ENCODE measurements at places on chromosomes 5 and 9.

DNA sequence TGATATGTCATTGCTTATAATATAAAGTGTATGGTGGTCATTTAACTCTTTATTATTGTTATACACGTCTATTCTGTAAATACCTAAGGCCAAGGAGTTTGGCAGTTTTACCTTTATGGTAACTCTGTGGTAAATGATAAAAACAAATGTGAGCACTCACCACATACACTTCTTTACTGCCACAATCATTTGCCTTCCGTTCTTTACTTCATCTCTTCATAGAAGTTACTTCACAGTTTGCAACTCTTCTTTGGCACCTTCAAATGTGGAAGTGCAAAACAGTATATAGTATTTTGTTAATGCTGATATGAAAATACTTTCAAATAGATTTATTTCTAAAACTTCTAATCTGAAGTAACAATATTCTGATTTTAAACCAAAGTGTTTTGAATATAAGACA, 4.4 kb upstream of the MEF2C start:
- no peak for DNase-seq

GRCh38 chr9:102796244-102796643, 198.9 kb upstream of the CYLC2 start:
- no peak for DNase-seq

GRCh38 chr9:123085916-123086315, 52.4 kb downstream of the GPR21 start:
- no peak for DNase-seq

GRCh38 chr5:54991416-54991815, 6.0 kb upstream of the ESM1 start:
- DNase-seq: no peak

- no peak for DNase-seq
These were observed 15.5 kb upstream of the LRRTM2 start for GRCh38 chr5:138890644-138891043.

DNA sequence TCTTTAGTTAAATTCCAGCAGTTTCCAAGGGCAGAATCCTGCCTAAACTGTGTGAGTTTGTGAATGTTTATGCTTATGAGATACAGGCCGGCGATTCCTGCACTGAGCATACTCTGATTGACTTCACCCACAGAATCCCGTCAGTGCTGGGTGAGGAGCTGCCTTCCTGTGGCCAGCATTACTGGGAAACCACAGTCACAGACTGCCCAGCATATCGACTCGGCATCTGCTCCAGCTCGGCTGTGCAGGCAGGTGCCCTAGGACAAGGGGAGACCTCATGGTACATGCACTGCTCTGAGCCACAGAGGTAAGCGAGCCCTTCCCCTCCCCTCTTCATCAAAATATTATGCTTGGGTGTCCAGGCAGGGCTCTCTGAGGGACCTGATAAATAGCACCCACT, 103.7 kb downstream of the CMYA5 start:
- DNase-seq: no peak

DNA sequence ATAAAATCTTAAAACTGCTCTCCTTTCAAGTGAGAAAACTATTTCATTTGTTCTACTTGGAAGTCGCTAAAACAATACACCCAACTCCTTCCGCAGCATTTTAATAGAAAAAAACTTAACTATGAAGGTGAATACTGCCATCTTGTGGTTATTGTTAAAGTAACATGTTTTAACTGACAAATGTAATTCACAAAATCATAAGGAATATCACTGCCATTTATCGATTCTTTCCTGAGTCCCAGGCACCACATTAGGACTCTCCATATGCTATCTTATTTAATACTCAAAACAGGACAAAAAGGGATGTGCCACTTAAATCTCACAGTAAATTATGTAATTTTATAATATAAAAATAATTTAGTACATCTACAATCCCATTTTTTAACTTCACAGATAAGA, 130.5 kb upstream of the ITGA1 start:
- DNase-seq: no peak

DNA sequence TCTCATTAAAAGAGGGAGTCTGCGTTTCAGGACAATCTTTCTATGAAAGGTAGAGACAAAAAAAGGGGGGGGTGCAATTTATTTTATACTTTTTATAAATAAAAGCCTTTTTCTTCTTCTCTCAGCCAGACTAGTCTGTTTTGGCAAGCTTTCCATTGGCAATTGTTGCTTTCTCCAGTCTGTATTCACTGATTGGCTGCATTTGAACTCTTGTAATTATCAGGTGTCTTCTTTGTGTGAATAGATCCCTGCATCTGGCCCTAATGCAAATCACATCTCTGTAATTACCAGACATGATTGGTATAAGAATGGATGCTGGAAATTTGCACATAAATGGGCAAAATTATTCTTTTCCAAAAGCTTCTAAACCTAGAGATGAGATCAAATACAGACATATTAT, 7.6 kb upstream of the EQTN start:
- no peak for DNase-seq

- no peak for DNase-seq
These were observed 122.0 kb downstream of the DAB2IP start for GRCh38 chr9:121773286-121773953.

DNA sequence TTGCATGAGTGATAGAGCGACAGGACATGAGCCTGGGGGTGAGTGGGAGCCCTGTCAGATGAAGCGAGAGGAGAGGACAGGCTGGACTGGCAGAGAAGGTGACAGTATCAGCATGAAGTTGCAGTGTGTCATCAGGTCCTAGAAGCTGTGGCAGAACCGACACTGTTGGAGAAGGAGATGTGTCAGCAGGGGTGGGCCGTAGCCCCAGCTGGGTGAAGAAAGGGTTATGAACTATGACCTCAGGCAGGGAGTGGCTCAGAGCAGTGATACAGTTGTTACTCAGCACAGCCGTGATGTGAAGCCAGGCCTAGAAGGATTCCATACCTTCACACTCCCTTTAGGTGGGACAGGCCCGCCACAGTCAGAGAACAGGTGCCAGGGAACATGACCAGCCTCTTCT, 7.6 kb downstream of the PCYOX1L start:
- DNase-seq: no peak

DNA sequence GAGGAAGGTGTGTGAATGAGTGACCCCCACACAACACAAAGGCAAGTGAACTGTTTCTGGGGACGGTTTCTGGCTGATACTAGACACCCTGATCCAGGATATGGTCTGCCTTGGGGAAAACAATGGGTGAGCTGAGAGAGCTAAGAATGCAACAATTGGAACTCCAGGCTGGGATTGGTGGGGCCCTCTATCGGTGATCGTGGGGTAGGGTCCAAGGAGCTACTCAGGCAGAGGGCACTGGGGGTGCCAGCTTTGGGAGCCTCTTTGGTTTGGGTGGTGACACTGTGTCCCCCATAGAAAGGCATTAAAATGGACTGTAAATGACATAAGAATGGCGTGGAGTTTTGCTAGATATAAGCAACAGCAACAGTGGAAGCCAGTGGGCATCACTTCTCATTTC, 439.1 kb downstream of the DMAC1 start:
- DNase-seq: no peak

DNA sequence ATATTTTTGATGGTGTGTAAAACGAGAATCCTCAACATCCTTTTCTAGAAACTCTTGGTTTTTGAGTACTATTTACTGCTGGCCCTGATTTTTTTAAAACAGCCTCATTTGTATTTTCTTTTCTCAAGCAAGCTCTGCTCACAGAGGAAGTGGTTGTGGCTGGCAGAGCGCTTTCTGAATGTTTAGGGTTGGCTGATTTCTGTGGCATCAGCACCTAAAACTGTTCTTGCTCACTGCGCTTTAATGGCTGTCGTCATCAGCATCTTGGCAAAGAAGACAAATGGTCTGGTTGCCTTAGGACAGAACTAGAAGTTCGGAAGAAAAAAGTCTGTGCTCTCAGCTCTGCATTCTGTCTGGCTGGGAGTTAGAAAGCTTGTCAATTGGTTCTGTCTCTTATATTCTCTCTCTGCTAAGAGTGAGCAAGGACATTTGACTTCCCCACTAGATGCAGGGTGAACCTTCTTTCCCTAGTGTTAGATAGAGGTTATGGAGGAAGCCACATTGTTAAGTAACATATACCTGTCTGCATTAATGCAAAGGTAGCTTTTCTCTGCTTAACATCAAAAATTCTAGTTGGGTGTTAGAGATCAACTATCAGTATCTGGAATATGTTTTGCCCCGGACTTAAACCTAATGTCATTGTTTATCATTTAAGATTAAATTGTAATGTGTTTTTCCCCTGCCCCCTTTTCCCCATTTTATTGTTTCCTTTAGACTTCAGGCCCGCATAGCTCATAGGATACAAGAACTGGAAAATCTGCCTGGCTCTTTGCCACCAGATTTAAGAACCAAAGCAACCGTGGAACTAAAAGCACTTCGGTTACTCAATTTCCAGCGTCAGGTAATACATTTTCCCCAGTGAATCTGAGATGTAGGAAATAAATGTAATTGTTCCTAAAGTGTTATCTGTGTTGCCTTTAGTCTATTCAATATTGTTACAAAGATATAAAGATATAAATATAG, 39.0 kb downstream of the SMARCA2 start:
- peak; percentile 36 for DNase-seq

DNA sequence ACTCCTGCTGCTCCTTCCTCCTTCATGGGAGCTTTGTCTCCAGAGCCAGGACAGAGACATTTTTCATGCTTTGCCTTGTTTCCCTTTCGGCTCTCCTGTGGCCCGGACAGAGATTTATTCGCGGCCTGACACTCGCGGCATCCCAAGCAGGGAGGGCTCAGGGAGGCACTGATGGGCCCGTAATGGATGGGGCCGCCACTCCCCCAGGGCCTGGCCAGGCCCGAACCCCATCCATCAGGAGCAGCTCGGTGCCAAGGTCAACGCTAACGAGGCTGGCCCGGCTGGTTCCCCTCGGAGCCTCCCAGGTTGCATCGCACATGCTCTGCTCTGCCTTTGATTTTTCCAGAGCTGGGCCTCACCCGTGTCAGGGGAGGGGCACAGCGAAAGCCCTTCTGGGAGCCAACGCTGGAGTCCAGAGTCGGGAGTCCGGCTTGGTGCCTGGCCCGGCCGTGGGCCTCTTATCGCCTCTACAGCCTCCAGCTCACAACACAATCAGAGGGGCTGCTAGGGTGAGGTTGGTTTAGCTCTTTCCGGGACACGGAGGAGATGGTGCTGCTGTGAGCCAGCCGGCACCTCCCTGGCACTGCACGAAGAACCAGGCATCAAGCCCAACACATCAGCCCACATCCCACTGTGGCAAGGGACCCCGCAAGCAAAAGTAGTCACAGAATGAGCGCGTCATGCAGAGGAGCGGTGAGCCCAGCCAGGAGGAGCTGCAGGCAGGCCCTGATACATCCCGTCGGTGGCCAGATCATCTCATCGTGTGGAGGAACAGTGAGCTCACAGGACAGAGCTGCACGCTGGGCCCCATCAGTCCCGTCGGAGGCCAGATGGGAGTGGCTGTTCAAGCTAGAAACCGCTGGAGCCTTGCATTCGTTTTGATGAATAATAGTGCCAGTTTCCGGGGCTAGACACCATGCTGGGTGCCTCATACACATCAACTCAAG, 72.2 kb upstream of the BARHL1 start:
- no peak for DNase-seq

- DNase-seq: no peak
These were observed 10.4 kb downstream of the PPP2R2B start for GRCh38 chr5:146867996-146868708.

- no peak for DNase-seq
These were observed 186.0 kb downstream of the WDR70 start for GRCh38 chr5:37565062-37565670.

DNA sequence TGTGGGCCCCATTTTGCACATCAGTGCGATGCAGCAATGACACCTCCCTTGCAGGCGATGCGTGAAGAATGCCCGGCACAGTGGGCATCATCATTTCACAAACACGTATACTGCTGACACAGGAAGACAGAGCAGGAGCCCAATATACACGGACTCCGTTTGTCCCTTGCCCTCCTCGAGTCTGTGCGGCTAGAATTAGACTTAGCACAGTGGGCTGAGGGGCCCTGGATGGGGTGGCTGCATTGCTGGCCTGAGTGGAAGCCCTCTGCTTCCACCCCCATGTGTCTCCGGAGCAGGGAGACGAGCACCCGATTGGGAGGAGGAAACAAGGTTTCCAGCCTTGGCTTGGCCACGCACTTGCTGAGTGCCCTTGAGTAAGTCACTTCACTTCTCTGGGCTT, 40.8 kb downstream of the GSN start:
- DNase-seq: no peak

GRCh38 chr9:123356851-123357742, 1.1 kb downstream of the CRB2 start:
- DNase-seq: no peak

DNA sequence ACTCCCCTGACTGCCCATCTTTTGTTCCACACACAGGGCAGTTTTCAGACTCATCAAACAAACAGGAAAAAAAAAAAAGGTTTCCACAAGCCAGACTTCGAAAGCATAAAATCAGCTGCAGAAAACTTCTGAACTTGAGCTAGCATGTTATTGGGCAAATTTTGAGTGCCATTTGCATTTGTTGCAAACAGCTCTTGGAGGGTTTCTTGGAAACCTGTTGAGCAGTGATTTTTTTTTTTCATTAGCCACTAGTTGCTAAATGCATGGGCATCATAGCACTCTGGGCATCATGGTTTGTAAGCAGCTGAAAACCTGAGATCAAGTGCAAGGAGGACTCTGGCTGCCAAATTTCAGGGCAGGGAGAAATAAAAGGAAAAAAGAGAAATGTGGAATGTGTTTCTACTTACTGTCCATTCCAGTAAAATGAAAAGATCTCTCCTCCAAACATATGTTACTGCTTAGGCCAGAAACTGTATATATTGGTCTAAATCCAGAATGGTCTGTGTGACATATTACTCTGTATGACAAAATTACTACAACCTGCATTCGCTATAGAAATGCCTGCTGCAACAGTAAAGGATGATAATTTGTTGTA, 85.2 kb upstream of the SMIM23 start:
- no peak for DNase-seq

- no peak for DNase-seq
These were observed 53.0 kb downstream of the NTRK2 start for GRCh38 chr9:84722388-84722989.

Measured in stimulated activated CD8-positive, alpha-beta memory T cell treated with anti-CD3 and anti-CD28 coated beads, Interleukin-15, amount 100 ng/mL, for 48 hours (primary cell).